ENCODE measurements at places on chromosomes 2 and 18.

DNA sequence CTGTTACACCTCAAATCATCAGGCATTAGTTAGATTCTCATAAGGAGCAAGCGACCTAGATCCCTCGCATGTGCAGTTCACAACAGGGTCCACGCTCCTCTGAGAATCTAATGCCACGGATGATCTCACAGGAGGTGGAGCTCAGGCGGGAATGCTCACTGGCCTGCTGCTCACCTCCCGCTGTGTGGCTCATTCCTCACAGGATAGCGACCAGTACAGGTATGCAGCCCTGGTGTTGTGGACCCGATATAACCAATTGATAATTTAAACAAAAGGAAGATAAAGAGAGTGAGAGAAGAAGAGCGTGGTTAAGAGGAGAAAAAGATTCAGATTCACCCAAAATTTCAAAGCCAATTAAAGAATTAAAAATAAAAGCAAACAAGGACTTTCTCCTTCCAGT is 20.8 kb downstream of the TLK1 start:
- no peak for DNase-seq

DNA sequence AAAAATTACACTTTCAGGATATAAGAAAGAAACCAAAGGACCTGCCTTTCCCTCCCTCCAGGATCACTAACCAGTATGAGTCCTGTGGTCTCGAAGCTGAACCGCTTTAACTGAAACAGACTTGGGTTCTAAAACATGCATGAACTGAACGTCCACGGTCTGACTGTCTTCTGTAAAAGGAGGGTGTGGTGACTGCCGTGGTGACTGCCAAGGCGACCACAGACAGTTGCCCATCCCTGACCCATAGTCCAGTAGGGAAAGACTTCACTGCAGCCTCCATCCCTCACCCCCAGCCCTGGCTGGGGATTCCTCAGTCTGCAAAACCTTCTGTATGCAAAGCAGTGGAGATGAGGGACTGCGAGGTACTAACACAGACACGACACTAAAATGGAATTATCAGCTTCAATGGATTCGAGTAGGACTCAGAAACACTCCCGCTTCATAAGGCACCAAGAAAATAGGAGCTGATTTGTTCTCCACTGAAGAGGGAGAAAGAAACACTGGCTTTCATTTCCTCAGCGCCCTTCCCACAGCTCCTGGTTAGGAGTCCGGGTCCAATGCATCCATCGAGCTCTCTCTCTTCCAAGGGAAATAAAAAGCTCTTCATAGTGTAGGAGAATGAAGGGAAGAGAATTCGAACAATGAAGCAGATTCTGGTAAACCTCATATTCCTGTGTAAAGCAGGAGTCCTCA is 197.2 kb downstream of the HDAC4 start:
- DNase-seq, result no peak

- DNase-seq, result no peak
Observed at GRCh38 chr2:229410946-229411345, 139.9 kb upstream of the PID1 start.

- DNase-seq, result no peak
Observed at GRCh38 chr18:62614494-62614893, 91.7 kb downstream of the ZCCHC2 start.

GRCh38 chr18:61541673-61542072 is 208.4 kb downstream of the CDH20 start:
- DNase-seq, result no peak

DNA sequence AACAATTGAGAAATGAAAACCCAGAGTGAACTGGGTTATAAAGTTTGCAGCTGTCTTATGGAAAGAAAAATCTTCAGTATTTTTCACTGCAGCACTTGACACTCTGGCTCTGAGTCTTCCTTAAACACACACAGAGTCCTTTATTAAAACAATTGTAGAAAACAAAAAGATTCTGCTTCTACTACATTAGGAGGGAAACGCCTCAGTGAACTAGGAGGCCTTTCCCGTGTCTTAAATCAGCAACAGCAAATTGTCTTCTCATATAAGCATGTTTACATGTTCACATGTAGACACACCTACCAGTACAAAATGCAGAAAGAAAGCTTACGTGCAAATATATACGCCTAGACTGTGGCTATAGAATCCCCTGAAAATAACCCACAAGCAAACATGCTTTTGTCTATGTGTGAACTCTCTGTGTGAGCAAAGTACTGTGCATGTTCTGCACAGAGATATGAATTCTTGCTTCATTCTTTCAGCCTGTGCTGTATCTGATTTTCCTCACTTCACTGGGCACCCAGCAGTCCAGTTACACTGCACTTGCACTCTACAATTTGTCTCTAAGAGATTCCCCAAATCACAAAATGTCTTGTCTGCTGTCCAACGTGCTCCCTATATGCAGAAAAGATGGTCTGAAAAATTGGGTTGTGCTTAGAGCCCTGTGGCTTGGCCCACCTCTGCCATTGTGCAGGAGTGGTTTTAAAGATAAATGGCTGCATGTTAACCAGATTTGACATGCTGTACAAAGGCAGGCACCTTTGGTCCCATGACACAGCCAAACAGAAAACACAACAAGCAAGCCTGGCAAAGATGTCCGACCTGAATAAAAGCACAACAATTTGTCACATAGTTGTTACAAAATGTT is 24.5 kb downstream of the ZEB2 start:
- DNase-seq, result no peak

DNA sequence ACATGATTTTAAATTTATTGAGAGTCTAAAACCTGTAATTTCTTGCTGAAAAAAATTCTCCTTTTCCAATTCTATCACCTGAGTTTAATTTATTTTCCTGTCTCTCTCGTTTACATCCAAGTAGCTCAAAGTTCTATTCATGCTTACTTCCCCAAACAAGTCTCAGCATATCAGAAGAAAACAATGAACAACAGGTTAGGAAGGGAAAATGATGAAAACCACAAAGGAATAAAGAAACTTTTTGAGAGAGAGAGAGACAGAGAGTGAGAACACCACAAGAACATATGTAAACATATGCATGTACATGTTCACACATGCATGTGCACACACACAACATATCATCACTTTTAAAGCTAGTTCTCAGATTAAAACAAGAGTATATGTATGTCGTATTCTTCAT is 112.1 kb downstream of the STRN start:
- no peak for DNase-seq

DNA sequence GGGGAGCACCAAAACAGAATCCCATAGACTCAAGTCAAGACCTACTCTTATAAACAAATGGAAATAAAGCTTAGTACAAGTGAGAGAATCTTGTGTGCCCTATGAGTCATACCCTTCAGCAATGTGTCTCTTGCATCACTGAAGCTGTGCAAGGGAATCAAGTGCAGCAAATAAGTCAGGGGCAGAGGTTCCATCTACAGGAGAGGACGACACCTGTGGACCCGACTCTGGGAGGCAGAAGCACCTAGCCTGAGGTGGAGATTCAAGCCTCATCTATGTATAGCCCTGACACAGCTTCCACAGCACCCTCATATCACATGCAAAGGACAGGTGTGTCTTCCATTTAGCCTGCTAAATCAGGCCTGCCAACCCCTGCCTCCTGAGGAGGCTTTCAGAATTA is 298.2 kb downstream of the CNTNAP5 start:
- DNase-seq, result no peak

GRCh38 chr2:163682695-163683094 is 53.1 kb downstream of the FIGN start:
- no peak for DNase-seq

All from stimulated activated CD4-positive, alpha-beta T cell treated with anti-CD3 and anti-CD28 coated beads, Interleukin-1b, Interleukin-23, amount 100 ng/mL, for 24 hours (primary cell).